Hepatocyte (in vitro differentiated cells): ENCODE measurements at places on chromosomes 4 and X. TPM values are rescaled to one million over a fixed set of nuclear protein-coding genes. Genes with fewer than 3 reads are reported as not detected.
A peak's percentile ranks its signal among the peaks of the same experiment; 100 is the strongest.

- peak; percentile 48 for DNase-seq
These were observed 1.3 kb upstream of the CITED1 start for GRCh38 chrX:72306851-72307645.

DNA sequence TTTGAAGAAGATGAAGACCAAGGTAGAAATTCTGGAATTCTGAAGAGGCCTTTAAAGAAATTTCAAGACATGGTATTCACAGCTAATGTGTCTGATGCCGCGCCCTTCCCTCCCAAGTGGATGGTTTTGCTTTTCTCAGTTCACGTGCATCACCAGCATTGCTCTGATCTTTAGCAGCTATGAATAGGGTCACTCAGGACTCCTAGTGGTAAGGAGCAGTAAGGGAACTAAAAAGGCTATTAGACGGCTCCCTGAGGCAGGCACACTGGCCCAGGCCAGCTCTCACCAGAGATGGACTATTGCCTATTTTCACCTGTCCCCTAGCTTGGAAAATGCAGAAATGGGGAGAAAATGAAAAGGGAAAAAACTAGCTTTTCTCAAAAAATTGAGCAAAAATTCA lies 447.5 kb upstream of the RASGEF1B start:
- peak; percentile 34 for DNase-seq

- DNase-seq, result no peak
These were observed 237.6 kb downstream of the DHRSX start for GRCh38 chrX:2263203-2263602.

The BEND2 gene
- total RNA-seq, result not detected in 2 replicates

The GLRA3 gene
- total RNA-seq, result 0.08 and 0.10 TPM in 2 replicates

The NAAA gene
- total RNA-seq, result 41.0 and 62.5 TPM in 2 replicates

The NSG1 gene
- total RNA-seq, result 30.2 and 36.9 TPM in 2 replicates
